ENCODE measurements at places on chromosomes 7 and 10. TPM values are rescaled to one million over a fixed set of nuclear protein-coding genes. Genes with fewer than 3 reads are reported as not detected.
A peak's percentile ranks its signal among the peaks of the same experiment; 100 is the strongest.

The PTPN20 gene
- polyA plus RNA-seq: 1.6 TPM

The OR2A1 gene
- polyA plus RNA-seq: 0.06 TPM

The ASAH2 gene
- 4.9 TPM for polyA plus RNA-seq

The PDLIM1 gene
- 197 TPM for polyA plus RNA-seq

The PIK3AP1 gene
- 22.0 TPM for polyA plus RNA-seq

The FAM24B gene
- polyA plus RNA-seq: not detected

The P4HA1 gene
- polyA plus RNA-seq: 15.1 TPM

The GPR26 gene
- not detected for polyA plus RNA-seq

The NYAP1 gene
- polyA plus RNA-seq: 0.23 TPM

The CTBP2 gene
- 49.9 TPM for polyA plus RNA-seq

The BTBD16 gene
- not detected for polyA plus RNA-seq

The PRLHR gene
- not detected for polyA plus RNA-seq

The TMEM213 gene
- 0.01 TPM for polyA plus RNA-seq

The PDAP1 gene
- polyA plus RNA-seq: 145 TPM

The PAPOLB gene
- 0.03 TPM for polyA plus RNA-seq

The PTPRZ1 gene
- polyA plus RNA-seq: under 0.01 TPM

The MEOX2 gene
- polyA plus RNA-seq: 1.1 TPM

The CLRN3 gene
- 37.8 TPM for polyA plus RNA-seq

The VGF gene
- polyA plus RNA-seq: 0.54 TPM

DNA sequence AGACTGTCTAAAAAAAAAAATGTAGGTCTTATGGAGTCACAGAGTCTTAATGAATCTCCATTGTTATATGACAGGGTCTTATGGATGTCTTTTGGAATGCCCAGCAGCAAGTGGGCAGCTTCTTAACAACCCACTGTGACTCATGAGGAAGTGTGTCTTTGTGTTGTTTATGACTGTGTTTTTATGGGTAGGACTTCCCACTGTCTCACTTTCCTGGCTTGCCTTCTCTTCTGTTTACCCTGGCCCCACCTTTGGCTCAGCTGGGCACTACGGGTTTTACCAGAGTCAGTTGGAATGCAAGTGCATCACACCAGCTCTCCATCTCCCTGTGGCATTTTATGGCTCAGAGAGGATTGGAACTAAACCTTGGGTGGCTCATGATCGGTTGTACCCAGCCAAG lies 580.5 kb downstream of the AUTS2 start:
- no peak for DNase-seq

DNA sequence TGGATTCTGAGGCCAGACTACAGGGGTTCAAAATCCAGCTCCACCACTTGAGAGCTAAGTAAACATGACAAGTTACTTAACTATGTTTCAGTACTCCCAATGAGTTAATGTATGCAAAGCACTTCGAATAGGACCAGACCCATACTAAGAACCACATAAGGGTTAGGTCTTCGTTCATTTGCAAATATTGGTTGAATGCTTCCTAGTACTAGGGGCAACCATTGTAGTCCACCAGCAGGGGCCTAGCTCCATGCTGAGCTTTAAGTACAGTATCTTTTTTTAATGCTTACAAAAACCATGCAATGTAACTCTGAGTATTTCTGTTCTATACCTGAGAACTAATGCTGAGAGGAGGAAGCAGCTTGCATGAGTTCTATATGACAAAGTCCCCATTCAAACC lies 80.4 kb upstream of the PDE1C start:
- no peak for DNase-seq

- DNase-seq: no peak
Measured at GRCh38 chr7:46233585-46234329, 312.7 kb upstream of the IGFBP3 start.

DNA sequence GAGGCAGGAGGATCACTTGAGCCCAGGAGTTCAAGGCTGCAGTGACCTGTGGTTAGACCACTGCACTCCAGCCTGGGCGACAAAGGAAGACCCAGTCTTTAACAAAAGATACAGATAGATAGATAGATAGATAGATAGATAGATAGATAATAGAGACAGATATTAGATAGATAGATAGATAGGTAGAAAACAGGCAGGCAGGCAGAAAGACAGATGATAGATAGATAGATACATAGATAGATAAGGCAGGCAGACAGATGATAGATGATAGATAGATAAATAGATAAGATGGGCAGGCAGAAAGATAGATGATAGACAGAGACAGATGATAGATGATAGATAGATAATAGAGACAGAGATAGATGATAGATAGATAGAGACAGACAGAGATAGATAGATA lies 54.5 kb downstream of the TMEM130 start:
- DNase-seq: no peak

DNA sequence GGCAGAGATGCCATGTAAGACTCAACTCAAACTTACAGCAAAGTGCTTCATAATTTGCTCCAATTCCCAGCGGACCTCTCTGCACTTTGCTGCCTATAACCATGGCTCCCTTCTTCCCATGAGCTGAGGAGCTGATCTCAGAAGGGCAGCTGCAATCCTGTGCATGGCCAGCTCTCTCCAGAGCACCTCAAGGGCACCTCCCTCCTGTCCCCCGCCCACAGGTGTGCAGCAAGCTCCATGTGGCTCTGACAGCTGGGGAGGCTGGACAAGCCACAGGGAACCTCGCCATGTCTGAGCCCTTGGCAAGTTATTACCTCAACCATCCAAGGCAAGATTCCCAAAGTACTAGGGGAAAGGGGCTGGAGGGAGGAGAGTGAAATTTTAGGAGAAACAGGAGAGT lies 61.1 kb upstream of the DDC start:
- DNase-seq: no peak

DNA sequence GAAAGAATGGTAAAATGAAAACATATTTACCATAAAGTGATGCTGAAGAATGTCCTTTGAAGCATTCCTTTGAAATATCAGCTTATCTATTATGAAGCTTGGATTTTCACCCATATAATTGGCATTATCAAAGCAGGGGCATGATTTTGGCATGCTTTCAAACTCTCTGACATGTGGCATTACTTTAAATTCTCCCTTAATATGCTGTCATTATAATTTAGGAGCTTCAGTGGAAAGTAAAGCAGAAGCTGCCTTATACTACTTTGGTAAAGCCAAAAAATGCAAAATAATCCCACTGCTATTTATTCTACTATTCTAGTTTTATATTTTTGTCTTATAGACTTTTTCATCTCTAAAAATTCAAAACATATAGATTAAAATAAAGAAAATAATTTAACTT lies 28.0 kb upstream of the HIBADH start:
- DNase-seq: no peak

GRCh38 chr10:36500266-36500665 lies 625.1 kb upstream of the ANKRD30A start:
- DNase-seq: no peak

DNA sequence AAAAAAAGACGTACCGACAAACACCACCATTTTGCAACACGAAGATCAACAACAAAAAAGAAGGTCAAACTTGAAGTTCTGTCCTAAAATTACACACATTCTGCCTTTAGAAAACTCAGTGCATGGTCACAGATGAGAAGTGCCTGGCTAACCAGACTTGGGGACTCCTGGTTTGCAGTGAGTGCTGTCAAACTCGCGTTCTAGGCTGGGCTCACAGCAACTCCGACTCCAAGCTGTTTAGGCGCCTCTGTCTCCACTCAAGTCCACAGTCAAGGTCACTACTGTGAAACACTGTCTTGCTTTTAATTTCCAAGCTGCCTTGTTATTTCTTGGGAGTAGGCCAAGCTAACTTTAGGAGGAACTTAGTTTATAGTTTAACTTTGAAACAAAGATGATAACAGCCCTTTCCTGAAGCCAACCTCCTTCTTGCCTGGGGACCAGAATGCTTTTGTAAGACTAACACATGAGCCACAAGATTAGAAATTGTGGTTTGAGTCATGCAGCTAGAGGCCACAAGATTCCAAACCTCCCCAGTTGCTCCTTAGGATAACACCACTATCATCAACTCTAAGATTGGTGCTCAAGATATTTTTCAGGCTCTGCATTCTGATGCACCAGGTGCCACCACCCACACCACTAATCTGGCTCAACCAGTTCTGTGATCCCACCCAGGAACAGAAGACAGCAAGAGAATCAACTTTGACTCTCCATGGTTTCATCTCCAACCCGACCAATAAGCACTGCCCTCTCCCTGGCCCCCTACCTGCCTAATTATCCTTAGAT lies 1.1 kb upstream of the DNAAF5 start:
- DNase-seq: no peak

- no peak for DNase-seq
Measured at GRCh38 chr10:36669615-36670352, 455.6 kb upstream of the ANKRD30A start.

GRCh38 chr10:118668228-118668952 lies 72.9 kb upstream of the PRLHR start:
- DNase-seq: peak; percentile 74

DNA sequence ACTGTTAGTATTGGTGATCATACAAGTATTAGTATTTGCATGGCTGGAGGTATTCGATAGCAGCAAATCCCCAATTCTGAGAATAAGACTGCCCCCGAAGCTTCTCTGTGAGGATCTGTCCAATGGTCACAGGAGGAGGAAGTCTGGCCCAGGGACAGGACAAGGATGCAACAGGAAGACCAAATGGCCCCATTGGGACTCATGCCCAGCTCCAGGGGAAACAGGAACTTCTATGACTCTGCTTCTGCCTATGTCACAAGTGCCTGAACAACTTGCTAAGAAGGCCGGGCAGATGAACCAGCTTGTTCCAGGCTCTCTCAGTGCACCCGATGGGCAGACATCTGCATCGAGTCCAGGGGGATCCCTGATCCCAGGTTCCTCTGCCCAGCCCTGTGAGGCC lies 172.0 kb upstream of the GRB10 start:
- DNase-seq: no peak

- no peak for DNase-seq
Measured at GRCh38 chr7:36085096-36085495, 68.0 kb upstream of the EEPD1 start.

- DNase-seq: no peak
Measured at GRCh38 chr10:62196528-62196927, 72.1 kb downstream of the RTKN2 start.

- DNase-seq: no peak
Measured at GRCh38 chr10:88297103-88297502, 286.0 kb downstream of the RNLS start.

GRCh38 chr10:122688293-122688989 lies 11.2 kb downstream of the C10orf120 start:
- DNase-seq: no peak

- no peak for DNase-seq
Measured at GRCh38 chr7:102966465-102966864, 53.7 kb downstream of the LRRC17 start.

DNA sequence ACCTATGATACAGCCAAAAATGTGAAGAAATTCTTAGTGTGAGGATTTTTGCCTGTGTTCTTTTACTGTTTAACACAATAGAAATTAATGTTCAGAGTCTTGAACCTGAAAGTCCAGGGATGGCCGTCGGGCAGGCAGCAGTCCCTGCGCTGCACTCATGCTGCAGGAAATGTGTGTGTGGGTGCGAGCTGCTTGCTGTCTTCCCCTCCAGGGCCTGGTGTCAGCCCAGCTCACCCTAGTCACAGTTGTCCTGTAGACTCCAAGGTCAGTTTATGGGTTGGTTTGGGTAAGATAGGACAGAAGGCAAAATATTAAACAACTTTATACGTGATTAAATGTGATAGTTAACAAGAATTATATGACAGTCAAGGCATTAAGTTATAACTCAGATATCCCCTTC lies 78.7 kb downstream of the DYNC2I1 start:
- no peak for DNase-seq

GRCh38 chr7:143408686-143409561 lies at the start of gene EPHA1:
EPHA1 (minus strand) TSS chr7:143408856; CDS start chr7:143408805, 51 bp downstream.
- no peak for DNase-seq

DNA sequence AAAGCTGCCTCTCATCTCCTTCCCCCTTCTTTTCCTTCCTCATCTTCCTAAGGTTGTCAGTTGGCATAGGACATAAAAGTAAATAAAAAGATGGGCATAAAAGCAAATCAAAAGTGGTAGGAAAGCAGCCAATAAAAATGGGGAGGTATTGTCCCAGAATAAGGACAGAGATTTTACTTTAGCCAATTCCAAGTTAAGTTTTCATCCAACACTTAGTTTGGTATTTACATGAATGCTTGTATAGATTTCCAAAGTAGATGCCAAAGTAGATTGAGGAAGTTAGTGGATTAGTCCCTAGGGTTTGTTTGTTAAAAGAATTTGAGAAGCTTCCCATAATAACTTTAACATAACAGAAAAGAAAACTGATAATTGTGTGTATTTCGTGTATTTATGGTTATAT lies 33.7 kb downstream of the HDAC9 start:
- DNase-seq: no peak

All from sigmoid colon (tissue), 7 donors.